Smooth muscle cell of the brain vasculature (primary cell): ENCODE measurements at places on chromosomes 4 and X.

DNA sequence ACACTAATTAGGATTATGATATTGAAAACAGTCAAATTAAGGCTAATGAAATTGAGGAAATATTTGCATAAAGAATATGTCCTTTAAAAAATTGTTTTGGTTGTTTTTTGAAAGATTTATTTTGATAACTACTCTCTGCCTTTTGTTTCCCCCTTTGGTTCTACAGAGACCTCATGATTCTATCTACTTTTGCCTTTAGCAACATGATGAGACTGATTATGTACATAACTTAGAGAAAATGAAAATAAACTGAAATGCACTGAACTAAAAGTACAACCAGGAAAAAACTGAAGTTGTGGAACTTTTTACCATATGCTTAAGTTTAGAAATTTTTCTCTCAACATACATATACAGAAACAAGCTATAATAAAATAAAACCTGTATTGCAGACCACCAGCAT lies 21.4 kb downstream of the EXOC1 start:
- no peak for DNase-seq

- no peak for DNase-seq
Measured at GRCh38 chr4:1027915-1028238, 16.5 kb downstream of the FGFRL1 start.

GRCh38 chr4:7826176-7826908 lies 113.3 kb downstream of the AFAP1 start:
- DNase-seq = no peak

DNA sequence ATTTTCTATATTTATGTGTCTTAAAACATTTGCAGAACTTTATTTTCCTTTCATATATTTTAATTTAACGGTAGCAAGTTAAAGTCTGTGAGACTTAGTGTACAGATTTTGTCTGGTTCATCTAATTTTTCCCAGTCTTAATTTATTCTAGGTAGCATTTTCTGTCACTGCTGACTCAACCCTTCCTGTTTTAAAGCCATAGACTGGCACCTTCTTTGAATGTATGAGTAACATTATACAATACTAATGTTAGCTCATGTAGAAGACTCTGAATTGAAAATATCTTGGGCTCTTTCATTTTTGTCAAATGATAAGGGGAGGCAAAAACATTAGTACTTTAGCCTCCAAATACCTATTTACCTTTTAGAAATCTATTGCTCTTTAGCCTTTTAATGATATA lies 43.6 kb downstream of the BLTP1 start:
- DNase-seq = no peak
